ENCODE measurements at places on chromosomes 3 and 15. TPM values are rescaled to one million over a fixed set of nuclear protein-coding genes. Genes with fewer than 3 reads are reported as not detected.

Gene C2CD4A
- 0.05 TPM for total RNA-seq

Gene DUOXA1
- 0.14 TPM for total RNA-seq

Gene CSK
- total RNA-seq: 66.3 TPM

Gene GOLGA8S
- total RNA-seq: 0.18 TPM

Gene TTLL13
- total RNA-seq: 0.09 TPM

Gene CTSH
- total RNA-seq: 46.3 TPM

Gene RTP4
- not detected for total RNA-seq

Gene GPR160
- total RNA-seq: 1.5 TPM

Gene COL8A1
- total RNA-seq: not detected

Gene GOLGA8N
- 1.3 TPM for total RNA-seq

Gene ARGFX
- not detected for total RNA-seq

Gene PRR20G
- total RNA-seq: 0.19 TPM

Gene SNX22
- total RNA-seq: 0.90 TPM

Gene CPNE9
- 0.14 TPM for total RNA-seq

Gene C3orf49
- total RNA-seq: not detected

Gene RHOV
- total RNA-seq: 6.0 TPM

Gene RBPMS2
- 6.5 TPM for total RNA-seq

Gene FMN1
- total RNA-seq: 0.25 TPM

Gene TRH
- not detected for total RNA-seq

Gene GOLGA6L7
- not detected for total RNA-seq

Gene PLSCR2
- not detected for total RNA-seq

Gene STAC
- total RNA-seq: 2.5 TPM

Gene RSL24D1
- 98.6 TPM for total RNA-seq

Gene IGSF10
- total RNA-seq: 0.53 TPM

Gene NRROS
- not detected for total RNA-seq

Gene FAM81A
- 12.7 TPM for total RNA-seq

Gene NANOGP8
- not detected for total RNA-seq

Gene BUB1B
- total RNA-seq: 32.9 TPM

Gene LTF
- not detected for total RNA-seq

Gene GPR149
- not detected for total RNA-seq

Gene SPINK8
- not detected for total RNA-seq

Gene ASB14
- total RNA-seq: not detected

Gene FAM107A
- total RNA-seq: not detected

Gene CFAP44
- total RNA-seq: 1.9 TPM

Gene CPEB1
- 2.9 TPM for total RNA-seq

Gene KCNMB2
- total RNA-seq: not detected

Gene FRMD5
- 3.7 TPM for total RNA-seq

Gene TGM5
- total RNA-seq: not detected

Gene SNTN
- total RNA-seq: not detected

Gene SEMA7A
- 2.3 TPM for total RNA-seq

Gene HMCES
- total RNA-seq: 45.0 TPM

Gene COL6A6
- not detected for total RNA-seq

Gene DOCK3
- total RNA-seq: 0.39 TPM

Gene LRRC2
- not detected for total RNA-seq
